ENCODE measurements at places on chromosomes 6 and 20.

GRCh38 chr20:40427026-40427425 lies 262.0 kb downstream of the MAFB start:
- no peak for DNase-seq

DNA sequence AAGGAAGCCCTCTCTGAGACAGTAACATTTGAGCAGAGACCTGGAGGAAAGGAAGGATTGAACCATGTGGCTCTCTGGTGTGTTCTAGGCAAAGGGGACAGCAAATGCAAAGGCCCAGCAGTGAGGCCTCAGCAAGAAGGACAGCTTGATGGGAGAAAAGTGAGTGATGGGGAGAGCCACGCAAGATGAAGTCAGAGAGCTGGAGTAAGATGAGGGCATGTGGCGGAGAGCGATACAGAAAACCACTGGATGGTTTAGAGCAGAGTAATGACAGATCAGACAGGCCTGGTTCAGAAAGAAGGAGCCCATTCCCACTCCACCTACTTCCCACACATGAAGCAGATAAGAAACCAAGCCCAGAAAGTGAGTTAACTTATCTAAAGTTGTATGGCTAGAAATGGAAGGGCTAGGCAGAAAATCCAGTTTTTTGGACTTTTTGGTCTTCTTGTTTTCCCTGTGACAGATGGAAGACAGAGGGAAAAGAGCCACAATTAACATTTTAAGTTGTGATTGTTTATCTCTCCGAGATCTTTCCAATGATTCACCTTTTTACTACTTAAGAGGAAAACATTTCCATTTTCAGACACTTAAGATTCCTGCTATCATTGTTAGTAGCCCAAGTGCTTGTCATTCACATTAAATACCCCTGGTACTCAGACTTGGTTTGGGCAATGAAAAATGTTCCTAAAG lies 723 bp upstream of the SNPH start:
- no peak for DNase-seq

DNA sequence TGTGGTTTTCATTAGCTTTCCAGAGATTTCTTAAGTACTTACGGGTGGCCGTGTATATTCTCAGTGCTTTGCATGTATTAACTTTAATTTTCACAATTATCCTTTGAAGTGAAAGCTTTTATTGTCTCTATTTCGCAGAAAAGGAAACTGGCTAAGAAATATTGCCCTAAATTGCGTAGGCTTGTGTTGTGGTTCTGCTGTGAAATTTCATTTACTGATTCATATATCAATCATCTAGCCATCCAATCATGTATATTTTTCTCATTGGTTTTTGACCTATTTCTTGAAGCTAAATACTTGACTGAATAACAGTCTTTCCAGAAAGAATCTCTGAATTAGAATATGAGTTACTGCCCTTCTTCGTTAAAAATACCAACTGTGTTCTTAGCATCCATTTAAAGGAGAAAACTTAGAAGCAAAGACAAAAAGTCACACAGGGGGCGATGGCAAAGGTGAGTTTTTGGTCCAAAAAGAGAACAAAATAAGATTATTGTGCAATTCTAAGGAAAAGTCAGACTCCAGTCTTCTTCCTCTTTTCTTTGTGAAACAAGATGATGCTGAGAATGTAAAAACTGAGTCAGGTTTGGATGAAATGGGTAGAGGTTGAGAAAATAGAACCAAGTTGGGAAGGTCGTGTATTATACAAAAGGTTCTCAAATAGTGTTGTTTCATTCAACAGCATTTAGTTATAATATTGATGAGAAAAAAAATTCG lies 1.4 kb downstream of the CYB5R4 start:
- no peak for DNase-seq

GRCh38 chr6:108751851-108752732 lies 96.1 kb upstream of the ARMC2 start:
- DNase-seq = no peak

- no peak for DNase-seq
Observed at GRCh38 chr6:168343239-168344150, 23.9 kb upstream of the DACT2 start.

GRCh38 chr6:11740875-11741274 lies 37.7 kb downstream of the ADTRP start:
- DNase-seq = no peak

- DNase-seq = no peak
Observed at GRCh38 chr6:71446057-71446456, 157.4 kb downstream of the OGFRL1 start.

DNA sequence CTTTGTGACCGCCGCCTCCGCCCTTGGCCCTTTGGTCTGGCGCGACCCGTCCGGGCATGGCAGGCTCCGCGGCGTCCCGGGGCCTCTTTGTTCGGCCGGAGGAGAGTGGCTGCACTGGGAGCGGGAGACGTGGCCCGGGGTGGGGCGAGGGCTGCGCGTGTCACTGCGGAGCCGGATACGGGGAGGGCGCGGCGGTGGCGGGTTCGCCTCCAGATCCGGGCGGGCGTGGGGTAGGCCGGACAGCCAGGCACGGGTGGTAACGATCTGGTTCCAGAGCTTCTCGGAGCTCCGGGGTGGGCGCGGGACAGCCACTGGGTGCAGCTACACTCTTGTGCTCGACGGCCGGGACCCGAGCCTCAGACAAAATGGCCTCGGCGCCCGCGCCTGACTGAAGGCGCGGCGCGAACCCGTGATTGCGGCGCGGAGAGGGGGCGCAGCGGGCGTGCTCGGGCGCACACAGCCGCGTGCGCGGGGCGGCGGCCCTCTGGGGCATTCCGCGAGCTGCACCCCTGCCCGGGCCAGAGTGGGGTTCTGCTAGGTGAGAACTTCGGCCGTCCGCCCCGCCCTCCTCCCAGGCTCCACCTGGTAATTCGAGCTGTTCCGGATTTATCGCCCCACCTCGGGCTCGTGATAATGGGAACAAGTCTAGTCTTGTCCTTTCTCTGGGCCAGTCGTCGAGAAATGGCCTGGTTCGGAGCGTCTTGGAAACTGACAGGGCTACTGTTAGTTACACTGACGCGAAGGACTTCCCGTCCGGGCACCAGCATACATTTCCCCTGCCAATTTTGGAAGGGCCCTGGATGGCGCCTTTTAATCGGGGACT lies 1.0 kb downstream of the LOC128125822 start:
- DNase-seq = peak; percentile 36

DNA sequence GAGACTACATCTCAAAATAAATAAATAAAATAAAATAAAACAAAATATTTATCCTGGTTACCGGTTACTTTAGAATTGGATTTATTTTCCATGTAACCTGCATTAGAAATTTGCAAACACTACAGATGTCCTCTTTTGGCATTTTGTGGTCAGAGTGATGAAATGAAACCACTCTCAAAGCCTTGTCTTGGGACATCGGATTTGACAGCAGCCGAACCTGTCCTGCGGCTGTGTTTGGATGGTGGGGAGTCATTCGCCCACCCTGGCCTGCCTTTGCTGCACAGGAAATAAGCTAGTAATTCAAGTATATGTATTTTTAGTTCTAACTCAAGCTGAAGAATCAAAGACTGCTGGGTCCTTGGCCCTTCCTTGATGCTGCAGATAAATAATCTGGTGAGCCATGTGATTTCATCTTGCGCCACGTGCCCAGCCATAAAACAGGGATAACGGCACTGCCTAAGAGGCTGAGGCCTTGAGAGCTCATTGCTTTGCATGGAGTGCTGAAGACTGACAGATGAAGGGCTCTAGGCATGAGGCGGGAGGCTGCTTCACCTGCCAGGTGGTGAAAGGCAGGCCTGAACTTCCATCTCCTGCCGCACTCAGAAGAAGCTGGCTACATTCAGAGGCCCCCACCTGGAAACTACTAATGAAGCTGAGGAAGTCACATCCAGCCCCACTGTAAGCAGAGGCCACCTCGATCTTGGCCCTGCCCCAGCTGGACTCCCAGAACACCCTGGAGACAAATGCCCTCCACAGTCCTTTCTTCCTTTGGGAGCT lies 76.9 kb downstream of the NOL4L start:
- no peak for DNase-seq

- no peak for DNase-seq
Observed at GRCh38 chr20:25553819-25554296, 31.5 kb downstream of the NINL start.

- DNase-seq = no peak
Observed at GRCh38 chr6:42264852-42265390, 47.3 kb upstream of the MRPS10 start.

GRCh38 chr6:7703148-7703680 lies 22.7 kb upstream of the BMP6 start:
- no peak for DNase-seq

GRCh38 chr6:31401403-31401802 lies 2.0 kb upstream of the MICA start:
- no peak for DNase-seq

DNA sequence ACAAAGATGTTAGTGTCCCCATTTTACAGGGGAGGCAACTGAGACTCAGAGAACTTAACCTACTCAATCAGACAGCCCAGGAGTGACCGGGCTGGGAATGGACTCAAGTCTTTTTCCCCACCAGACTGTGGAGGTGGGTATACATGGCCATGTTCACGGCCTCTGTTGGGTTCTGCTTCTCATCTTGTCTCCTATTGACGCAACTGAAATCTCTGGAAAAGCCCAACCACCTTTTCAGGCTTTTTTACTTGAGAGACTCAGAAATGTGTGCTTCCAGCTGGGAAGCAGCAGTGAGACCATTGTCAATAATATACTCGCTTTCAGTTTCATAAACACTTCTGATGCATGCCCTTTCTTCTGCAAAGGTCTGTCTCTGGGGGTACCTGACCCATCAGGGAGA lies 70.7 kb downstream of the SOBP start:
- DNase-seq = no peak

DNA sequence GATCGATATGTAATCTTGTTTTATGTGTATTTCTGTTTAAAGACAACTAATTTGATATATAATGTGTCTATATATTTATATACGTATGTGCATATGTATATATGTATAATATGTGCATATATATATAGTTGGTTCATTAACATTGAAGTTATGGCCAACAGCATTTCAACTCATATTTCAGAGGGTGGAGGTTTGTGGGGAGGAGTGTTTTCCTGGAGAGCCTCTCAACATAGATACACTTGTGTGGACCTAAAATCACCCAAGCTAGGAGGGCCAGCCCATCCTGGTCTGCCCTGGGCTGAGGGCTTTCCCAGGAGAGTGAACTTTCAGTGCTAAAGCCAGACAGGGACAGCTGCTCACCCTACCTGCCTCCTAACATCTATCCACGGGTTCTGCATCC lies 68.8 kb downstream of the TMEM242 start:
- no peak for DNase-seq

DNA sequence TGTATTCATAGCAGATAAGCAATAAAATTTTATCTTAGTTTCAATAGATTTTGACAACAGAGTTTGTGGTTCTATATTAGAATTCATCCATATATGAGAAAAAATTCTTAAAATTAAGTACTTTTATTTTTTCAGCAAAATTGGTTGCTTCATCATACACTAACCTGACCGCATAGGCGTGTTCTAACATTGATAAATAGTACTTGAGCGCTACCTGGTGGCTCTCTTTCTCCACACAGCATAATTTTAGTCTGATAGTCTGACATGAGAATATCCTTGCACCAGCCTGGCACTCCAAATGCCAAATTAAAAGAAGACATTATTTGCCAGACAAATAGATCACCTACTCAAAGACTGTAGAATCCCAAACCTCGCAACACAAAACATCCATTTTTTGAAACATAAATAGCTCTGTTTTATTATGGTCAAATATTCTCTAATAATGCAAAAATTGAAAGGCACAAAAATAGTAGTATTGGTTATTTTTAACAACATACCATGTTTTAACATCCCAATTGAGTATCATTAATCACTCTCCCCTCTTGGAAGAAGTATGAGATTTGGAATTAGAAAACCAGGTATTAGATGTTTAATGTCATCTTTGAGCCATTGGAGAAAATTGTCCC lies 33.0 kb upstream of the FILIP1 start:
- peak; percentile 54 for DNase-seq

- DNase-seq = no peak
Observed at GRCh38 chr6:69763763-69764162, 33.0 kb downstream of the LMBRD1 start.

GRCh38 chr6:39646751-39647420 lies 78.3 kb downstream of the KIF6 start:
- no peak for DNase-seq

DNA sequence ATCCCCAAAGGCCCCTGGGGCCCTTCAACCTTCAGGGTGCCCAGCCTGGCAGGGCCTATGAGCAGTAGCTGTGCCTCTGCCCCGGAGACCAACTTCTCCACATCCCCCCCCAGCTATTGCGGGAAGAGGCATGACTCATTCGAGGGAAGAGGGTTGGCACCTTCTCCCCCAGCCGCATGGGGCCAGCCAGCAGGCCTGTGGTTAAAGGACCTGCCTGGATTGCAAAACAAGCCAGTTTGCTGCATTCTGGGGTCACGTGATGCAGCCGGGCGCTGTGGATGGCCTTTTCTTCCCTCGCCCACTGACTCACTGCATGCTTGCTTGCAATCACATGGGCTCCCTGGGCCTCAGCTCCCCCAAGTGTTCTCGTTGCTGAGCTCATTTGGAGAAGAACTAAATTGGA lies 182.5 kb downstream of the MAFB start:
- DNase-seq = no peak

DNA sequence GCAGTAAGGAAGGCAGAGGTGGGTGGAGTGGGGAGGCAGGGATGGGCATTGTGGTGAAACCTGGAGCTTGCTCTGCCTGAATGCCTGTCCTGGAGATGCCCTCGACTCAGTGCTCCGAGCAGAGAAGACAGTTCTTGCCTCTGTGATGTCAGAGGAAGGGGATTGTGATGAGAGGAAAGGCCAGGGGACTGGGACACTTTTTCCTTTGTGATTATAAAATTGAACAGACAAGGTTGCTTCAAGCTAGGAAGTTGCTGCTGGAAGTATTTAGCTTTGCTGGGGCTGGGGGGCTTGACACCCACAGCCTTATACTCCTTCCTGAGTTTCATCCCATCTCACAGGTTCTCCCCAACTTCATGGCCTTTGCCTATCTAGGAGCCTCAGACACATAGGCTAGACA lies at the start of gene SIRPD:
Gene SIRPD (minus strand): TSS at position 101 of the 400 bp plus-strand sequence. CDS start 52 bp downstream, at position 49.
- no peak for DNase-seq

DNA sequence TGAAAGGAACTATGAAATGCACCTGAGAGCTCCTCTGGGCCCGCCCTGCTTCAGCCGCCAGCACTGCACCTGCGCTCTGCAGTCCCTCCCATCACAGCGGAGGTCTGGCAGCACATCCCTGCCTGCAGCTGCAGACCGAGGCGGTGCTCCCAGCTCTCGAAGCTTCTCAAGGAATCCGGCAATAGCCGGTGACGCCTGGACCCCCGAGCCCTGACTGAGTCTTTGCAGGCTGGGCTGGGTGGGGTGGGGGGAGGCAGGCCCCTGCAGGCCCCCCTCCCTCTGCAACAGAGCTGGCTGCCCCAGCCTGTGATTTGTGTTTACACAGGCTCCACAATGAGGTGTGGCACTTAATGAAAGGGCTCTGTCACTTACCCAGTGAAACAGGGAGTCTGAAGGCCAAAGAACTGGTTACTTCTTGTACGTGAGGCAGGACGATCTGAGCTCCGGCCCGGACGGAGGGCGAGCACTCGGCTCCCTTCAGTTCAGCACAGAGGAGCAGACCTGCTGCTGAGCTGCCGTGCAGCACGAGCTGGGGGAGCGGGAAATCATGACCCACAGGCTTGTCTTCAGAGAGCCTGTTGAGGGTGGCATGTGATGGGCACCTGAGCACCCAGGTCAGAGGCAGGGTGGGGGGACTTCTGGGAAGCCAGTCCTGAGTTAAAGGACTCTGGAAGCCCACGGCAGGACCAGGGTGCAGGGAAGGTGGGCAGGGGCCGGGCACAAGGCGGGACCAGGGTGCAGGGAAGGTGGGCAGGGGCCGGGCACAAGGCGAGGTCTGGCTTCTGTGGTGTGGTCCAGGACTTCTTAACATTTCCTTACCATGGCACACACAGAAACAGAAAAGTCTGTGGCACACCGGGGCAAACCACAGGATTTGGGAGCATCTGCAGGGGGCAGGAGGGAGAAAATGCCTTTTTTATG lies 192.3 kb upstream of the THBS2 start:
- DNase-seq = peak; percentile 44
